ENCODE measurements at places on chromosomes 3 and 15.

GRCh38 chr3:40523781-40524180 lies 979 bp upstream of the ZNF621 start:
- DNase-seq: no peak

DNA sequence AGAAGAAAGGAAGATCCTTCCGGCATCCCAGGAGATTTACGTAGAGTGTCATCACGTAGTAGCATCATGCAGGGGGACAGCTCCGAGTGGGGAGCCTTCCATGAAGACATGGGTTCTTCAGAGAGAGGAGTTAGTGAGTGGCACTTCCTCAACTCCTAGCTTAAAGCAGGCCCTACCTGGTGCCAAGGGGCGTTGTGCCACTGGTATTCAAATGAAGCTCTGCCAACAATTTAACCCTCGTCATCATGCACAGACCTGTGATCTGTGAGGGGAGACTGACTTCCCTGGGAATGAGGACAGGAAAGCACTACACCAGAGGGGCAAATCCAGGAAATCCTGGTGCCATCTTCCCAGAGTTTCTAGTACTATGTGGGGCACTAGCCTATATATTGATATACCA lies 59.0 kb downstream of the TMEM266 start:
- DNase-seq: no peak

- no peak for DNase-seq
Measured at GRCh38 chr3:105339946-105340345, 26.8 kb upstream of the ALCAM start.

- DNase-seq: no peak
Measured at GRCh38 chr3:81164806-81165205, 596.6 kb downstream of the GBE1 start.

- DNase-seq: no peak
Measured at GRCh38 chr3:174986685-174987084, 127.6 kb downstream of the NAALADL2 start.

- no peak for DNase-seq
Measured at GRCh38 chr3:57896691-57897090, 111.5 kb upstream of the FLNB start.

DNA sequence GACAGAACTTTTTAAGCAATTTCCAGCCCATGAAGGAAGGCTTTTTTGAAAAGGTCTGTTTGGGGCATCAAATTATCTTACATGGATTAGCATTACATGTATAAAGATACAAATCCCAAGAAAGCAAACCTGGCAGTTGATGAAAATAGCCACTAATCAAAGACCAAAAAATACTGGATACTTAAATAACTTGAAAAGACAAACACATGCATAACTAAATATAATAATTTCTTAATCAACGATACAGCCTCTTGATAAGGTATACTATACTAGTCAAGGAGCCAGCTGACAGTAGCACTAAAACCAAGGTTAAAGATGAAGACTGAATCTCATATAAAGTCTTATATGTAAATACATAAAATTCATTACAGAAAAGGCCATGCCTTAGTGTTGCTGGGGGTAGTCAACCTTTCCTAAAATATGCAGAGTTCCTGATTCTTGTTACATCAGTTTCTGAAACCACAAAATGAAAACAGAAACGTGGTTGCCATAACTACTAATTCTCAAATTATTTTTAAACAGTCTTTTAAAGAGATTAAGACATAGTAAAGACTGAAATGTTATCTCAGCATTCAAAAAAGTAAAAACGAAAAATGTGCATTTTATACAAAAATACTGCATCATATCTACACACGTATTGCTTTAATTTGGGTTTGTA lies 2.0 kb downstream of the ANKRD28 start:
- peak; percentile 78 for DNase-seq

- no peak for DNase-seq
Measured at GRCh38 chr3:176959867-176960266, 237.4 kb downstream of the TBL1XR1 start.

- DNase-seq: no peak
Measured at GRCh38 chr3:112116748-112117186, 16.3 kb downstream of the GCSAM start.

GRCh38 chr3:177715980-177716379 lies 518.7 kb upstream of the TBL1XR1 start:
- DNase-seq: no peak

DNA sequence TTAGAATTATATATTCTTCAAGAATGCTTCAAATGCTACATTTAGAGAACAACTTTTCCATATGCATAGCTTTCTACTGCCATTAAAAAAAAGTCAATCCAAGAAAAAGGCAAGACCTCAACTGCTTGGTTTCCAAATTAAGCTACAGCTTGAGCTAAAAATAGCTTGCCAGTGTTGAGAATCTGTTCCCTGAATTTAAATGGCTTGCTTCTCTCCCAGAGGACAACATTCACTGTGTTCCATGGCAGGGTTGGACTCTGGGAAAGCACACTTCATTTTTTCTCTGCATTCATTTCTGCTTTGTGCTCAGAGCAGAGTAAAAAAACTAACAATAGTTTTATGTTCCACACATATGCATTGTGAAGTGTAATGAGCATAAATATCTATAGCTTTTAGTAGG lies 50.3 kb upstream of the ACTL6A start:
- no peak for DNase-seq
